DMS153 (cell line): ENCODE measurements at places on chromosomes 1 and 21.

DNA sequence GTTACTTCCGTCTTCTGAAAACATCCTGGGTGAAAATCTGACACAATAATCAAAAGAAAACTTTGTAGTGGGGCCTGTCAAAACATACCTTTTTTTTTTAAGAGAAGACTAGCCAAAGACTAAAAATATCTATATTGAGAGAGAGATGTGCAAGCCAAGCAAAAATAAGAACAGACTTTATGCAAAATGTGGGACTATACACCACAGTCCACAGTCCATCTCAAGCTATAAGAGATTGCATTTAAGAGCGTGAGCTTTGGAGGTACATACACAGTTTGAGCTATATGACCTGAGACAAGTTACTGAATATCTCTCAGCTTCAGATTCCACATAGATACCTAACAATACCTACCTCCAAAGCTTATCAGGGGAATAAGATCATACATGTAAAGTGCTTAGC lies 64.9 kb upstream of the DYNLT5 start:
- DNase-seq, result no peak

DNA sequence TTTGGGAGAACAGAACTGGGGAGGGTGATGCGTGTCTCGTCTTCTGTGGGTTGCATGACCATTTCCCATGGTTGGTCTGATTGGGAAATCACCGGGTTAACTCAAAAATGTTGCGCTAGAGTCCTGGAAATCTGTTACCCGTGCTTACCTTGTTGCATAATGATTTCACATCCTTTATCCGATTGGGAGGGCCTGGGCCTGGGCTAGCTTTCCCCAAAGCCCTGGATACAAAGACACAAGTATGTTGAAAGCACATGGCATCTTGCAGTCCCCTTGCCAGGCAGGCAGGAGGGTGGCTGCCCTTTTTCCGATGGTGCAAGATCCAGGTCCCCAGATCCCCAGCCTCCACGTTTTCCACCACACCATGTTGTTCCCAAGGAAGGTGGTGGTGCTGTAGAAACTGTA lies 582 bp downstream of the TRPM2 start:
- DNase-seq, result no peak

GRCh38 chr1:64745181-64745985 lies 508 bp downstream of the RAVER2 start:
- DNase-seq, result no peak

DNA sequence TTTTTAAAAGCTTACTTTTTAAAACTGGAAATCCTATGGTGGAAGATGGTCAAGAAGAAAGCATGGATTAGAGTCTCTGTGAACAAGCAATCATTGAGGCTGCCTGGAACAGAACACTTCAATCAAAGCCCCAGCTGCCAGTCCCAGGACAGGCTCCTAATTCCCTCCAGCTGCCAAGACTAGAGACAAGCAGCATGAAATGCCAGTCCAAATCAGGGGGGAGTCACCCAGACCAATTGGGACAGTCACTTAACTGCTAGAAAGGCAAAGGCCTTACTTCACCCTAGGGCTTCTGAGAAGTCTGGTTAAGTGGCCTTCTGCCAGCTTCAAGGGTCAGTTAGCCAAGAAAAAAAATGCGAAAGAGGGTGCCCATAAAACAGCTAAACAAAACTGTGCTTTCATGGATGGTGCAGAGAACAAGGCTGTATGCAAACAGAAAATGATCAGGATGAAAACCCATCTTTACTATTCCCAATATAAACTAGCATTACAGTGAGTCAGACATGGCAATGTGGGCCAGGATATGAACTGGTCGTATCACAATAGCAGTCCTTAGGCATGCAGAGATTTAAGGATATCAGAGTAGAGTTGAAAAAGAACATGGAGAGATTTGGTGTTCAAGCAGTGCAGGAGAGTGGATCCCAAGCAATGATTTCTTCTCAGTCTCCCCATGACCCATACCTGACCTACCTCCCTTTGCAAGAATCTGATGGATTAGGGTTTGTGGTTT lies 31.0 kb upstream of the MAN1A2 start:
- no peak for DNase-seq

DNA sequence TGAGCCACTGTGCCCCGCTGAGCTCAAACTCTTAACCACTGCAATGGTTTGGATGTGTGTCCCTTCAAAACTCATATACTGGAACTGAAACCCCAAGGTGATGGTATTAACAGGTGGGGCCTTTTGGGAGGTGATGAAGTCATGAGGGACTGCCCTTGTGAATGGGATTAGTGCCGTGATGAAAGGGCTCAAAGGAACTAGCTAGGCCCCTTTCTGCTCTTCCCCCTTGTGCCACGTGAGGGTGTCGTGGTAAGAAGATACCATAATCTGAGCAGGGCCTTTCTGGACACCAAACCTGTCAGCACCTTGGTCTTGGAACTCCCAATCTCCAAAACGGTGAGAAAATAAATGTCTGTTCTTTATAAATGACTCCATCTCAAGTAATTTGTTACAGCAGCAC lies 45.5 kb upstream of the SPOCD1 start:
- no peak for DNase-seq

GRCh38 chr1:104933846-104934245 lies 1184.1 kb downstream of the AMY1C start:
- no peak for DNase-seq

DNA sequence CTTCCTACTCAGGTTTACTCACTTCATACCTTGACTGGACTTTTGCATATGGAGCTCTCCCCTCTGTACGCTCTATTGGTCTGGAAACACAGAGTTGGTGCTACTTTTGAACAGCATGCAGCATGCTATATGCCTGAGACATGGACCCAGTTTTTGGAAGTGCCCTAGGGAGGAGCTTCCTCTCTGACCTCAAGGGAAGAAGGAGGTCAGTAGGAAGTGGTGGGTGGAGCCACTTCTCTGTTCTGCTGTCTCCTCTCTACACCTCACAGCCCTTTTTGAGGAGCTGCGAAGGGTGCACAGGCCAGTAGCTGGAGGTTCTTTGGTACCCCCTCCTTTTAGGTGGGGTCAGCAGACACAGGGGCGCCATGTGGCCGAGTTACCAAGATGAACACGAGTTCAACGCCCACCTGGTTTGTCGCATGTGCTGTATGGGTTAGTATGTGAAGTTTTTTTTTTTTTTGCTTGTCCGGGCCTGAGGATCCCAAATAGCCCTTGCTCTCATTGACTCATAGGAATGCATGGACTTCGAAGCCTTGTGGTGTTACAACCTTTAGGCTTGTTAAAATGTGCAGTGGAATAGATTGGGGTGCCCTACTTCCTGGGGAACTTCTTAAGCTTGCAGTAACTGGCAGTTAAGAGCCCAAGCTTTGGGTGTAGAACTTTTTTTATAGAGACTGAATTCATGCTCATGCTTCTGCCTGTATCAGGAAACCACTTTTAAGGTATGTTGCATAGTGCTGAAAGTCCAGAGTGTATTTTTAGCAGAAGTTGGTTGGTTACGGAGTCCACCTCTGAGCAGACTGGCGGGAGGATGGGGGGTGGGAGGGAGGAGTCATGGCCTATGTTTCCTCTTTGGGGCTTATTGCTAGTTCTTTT lies 10.7 kb downstream of the MACF1 start:
- DNase-seq, result no peak

DNA sequence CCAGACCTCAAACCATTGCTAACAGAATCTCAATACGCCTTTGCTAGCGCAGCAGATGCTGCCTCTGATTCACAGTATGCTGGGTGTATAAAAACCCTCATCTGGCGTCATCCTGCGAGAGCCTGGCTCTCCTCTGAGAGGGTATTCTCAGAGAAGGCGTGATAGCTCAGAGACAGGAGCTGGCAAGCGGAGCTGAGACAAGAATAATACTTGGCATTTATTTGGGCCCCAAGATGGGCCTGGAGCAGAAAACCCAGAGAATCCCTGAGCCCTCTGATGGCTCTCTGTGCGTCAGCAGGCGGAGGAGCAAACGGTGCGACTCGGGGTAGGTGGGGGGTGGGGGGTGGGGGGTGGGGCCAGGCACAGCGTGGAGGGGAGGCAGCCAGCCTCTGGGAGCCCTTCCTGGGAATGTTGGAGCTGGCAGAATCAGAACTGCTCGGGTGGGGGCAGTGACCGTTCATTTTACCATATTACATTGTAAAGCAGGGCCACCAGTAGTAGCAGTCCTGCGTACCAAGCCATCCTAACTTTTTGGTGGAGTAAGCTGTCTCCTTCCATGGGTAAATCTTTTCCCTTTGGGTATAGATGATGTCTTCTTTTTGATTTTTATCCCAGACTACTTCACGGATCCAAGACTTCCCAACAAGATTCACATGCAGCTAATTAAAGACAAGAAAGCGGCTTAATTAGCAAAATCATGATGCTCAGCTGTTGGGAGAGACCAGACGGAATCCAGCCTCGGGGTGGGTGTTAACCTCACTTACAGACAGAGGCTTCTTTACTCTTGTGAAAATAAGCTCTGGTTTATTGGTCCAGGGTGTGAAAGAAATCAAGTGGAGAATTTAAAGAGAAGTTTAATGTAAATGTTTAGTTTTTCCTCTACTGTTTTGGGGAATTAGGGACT lies 7.1 kb downstream of the RIIAD1 start:
- no peak for DNase-seq

- DNase-seq, result no peak
Measured at GRCh38 chr1:117682372-117682771, 76.5 kb downstream of the TENT5C start.

GRCh38 chr1:89464008-89464407 lies 60.6 kb upstream of the LRRC8B start:
- DNase-seq, result no peak
